ENCODE measurements at places on chromosomes 12 and 14. TPM values are rescaled to one million over a fixed set of nuclear protein-coding genes. Genes with fewer than 3 reads are reported as not detected.

The SCN8A gene
- total RNA-seq, result 1.2 TPM

The KRT74 gene
- total RNA-seq, result not detected

The CDC42BPB gene
- 99.6 TPM for total RNA-seq

The VASH1 gene
- total RNA-seq, result 12.9 TPM

The HSP90AA1 gene
- 473 TPM for total RNA-seq

The DEPDC4 gene
- total RNA-seq, result 0.58 TPM

The LRRIQ1 gene
- 0.19 TPM for total RNA-seq

The C3AR1 gene
- total RNA-seq, result 53.1 TPM

The CLECL1 gene
- not detected for total RNA-seq

The ALDH1L2 gene
- total RNA-seq, result 21.1 TPM

The LRRC9 gene
- not detected for total RNA-seq

The TMX1 gene
- total RNA-seq, result 31.1 TPM

The KRT80 gene
- not detected for total RNA-seq

All from mesenteric fat pad (tissue), 1 donor.